HFFc6 (cell line): ENCODE measurements at places on chromosomes 7 and 10.

GRCh38 chr10:77846718-77847311, 79.7 kb downstream of the DLG5 start:
- peak; percentile 60 for DNase-seq

- DNase-seq, result no peak
Measured at GRCh38 chr7:27300421-27300820, 57.8 kb downstream of the EVX1 start.

- no peak for DNase-seq
Measured at GRCh38 chr7:42945821-42946626, 13.8 kb downstream of the MRPL32 start.

- DNase-seq, result peak; percentile 27
Measured at GRCh38 chr7:6430271-6430940, 17.3 kb downstream of the DAGLB start.

- peak; percentile 37 for DNase-seq
Measured at GRCh38 chr10:94193466-94193924, 169.2 kb downstream of the NOC3L start.

DNA sequence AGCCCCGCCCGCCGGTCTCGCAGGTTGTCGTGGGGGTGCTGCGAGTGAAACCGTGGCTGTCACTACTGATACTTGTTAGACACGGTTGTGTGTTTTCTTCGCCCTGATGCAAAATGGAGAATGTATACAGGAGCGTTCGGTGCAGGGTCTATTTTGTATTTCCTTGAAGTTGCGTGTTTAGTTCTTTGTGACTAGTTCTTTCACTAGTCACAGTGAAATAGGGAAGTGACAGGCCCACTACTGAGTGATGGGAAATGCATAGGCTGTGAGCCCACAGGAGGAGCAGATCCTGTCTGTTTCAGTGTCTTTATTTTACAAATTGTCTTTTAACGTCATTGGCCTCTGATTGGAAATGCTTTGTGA, 675 bp downstream of the ABRAXAS2 start:
- DNase-seq, result no peak

- peak; percentile 48 for DNase-seq
Measured at GRCh38 chr10:112584276-112584675, 137.3 kb downstream of the VTI1A start.

- DNase-seq, result no peak
Measured at GRCh38 chr7:81590131-81590530, 179.7 kb downstream of the HGF start.

DNA sequence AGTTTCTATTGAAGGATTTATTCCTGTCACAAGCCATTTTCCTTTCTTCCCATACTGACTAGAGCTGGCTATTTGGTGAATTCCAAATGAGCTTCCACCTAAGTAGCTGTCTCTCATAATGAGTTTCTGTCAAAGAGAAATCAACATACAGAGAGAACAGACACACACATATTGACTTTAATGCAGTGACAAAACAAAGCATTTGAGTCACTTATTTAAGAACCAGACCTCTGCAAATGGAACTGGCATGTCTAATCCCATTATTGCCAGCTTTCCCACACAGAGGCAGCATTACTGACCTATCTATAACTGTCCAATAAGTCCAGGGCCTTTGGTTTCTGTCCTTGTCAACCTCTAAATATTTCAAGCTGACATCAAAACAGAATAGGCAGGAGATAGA, 179.3 kb upstream of the CSTF2T start:
- no peak for DNase-seq

GRCh38 chr7:106629516-106629915, 31.4 kb downstream of the CCDC71L start:
- peak; percentile 57 for DNase-seq

GRCh38 chr7:29363636-29364425, 169.3 kb downstream of the CHN2 start:
- no peak for DNase-seq

- peak; percentile 35 for DNase-seq
Measured at GRCh38 chr7:38178695-38179344, 775 bp downstream of the STARD3NL start.

DNA sequence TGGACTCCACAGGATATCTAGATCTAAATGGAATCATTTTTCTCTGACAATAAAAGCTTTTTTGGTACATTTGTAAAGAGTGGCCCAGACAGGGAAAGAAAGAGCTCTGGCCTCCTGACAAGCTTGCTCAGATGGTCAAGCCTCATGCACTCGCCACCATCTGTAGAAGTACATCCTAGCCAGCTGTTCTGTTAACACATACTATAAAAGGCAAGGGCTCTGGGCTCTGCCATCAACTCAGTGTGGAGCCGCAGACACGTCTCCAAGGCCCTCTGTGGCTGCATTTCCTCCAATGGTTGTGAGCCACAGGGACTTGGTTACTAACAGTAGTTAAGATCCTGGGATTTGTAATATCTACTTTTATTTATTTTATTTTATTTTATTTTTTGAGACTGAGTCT, 70.8 kb upstream of the KDM7A start:
- DNase-seq, result no peak

- DNase-seq, result no peak
Measured at GRCh38 chr7:50685135-50686065, 97.3 kb downstream of the GRB10 start.

- DNase-seq, result no peak
Measured at GRCh38 chr7:15504351-15504750, 57.5 kb downstream of the AGMO start.

GRCh38 chr7:81333536-81333935, 414.7 kb upstream of the SEMA3C start:
- no peak for DNase-seq

- DNase-seq, result no peak
Measured at GRCh38 chr10:7857262-7857661, 39.0 kb downstream of the TAF3 start.

- peak; percentile 40 for DNase-seq
Measured at GRCh38 chr7:22702516-22702915, 24.5 kb upstream of the IL6 start.
